ENCODE measurements at places on chromosomes 1 and 21.

- no peak for DNase-seq
Observed at GRCh38 chr1:109151146-109151990, 37.5 kb downstream of the ELAPOR1 start.

DNA sequence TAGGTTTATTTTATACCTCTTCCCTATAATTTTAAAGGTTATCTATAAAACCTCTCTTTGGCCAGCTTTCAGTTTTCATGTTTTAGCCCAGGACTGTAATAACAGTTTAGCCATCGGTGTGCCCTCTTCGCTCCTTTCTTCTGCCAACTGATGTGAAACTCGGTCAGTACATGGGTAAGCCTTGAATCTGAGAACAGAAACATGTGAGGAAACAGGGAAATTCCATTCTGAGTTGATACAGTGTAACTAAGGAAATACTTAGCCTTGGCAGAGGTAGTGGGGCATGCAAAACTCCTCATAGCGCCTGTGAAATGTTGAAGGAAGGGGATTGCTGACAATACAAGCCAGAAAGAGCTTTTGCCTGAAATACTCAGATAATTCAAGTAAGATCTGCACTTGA lies 465.2 kb downstream of the NCAM2 start:
- DNase-seq: no peak

GRCh38 chr1:18385239-18385790 lies 95.4 kb upstream of the KLHDC7A start:
- no peak for DNase-seq

DNA sequence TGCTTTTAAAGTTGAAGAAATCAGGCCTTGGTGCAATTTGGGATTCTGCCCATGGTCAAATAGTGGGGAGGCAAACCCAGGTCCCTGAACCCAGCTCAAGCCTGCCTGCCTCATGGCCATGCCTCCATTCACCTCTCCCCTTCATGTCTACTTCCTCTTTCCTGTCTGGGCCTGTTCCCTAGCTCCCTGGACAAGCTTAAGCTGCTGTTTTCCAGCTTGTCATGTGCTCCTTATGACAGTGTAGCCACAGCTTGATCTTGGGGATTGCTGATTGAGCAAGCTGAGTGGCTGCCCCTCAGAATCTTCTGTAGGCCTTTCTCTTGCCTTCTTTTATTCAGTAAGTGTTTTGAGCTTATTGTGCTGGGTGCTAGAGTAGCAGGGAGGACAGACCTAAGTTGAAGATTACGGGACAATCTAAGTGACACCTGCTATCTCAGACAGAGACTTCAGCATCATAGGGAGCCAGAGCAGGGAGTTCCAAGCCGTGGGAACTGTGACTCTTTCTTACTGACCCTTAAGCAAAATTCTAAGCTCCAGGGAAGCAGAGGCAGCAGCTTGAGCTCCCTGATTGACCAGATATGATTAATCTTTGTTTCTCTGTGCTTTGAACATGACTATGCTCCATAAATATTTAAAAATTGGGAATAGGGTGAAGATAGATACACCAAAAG lies 520 bp upstream of the MR1 start:
- DNase-seq: no peak

GRCh38 chr1:212434992-212435391 lies 2.3 kb downstream of the NENF start:
- no peak for DNase-seq
